ENCODE measurements at places on chromosomes 3 and 15. TPM values are rescaled to one million over a fixed set of nuclear protein-coding genes. Genes with fewer than 3 reads are reported as not detected.
A peak's percentile ranks its signal among the peaks of the same experiment; 100 is the strongest.

- no peak for DNase-seq
Measured at GRCh38 chr3:134840459-134840858, 45.4 kb downstream of the EPHB1 start.

DNA sequence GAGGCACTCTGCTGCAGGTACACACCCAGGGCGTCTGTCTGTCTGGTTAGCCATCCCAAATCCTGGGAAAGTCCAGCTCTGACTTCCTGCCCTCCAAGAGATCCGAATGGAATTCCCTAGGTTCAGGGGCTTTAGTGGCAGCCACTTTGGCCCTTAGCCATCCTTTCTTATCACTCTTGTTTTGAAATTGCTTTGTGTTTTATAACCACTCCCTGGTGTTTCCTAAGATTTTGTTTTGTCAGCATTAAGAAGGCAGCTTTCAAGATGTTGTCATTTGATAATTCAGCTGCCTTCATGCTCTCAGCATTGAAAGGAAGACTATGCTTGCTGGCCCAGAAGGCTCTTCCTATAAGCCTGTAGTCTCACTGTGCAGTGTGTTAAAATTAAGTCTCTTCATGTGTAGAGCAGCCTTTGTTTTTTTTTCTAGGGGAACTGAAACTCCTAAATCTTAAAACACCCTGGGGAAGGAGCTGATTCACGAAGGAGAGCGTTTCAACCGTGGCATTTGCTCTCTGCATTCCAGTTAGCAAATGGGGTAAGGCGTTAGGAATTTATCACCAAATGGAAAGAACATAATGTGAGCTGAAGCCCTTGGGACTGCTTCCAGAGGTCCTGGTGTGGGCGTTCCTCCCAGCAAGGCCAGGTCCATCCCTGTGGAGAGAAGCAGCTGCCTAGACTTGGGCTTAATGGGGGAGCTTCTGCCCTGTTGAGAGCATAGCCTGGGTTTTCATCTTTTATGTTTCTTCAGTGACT lies 14.2 kb upstream of the CLEC3B start:
- no peak for DNase-seq

GRCh38 chr15:101510212-101511197 lies 21.0 kb upstream of the PCSK6 start:
- DNase-seq, result peak; percentile 16

DNA sequence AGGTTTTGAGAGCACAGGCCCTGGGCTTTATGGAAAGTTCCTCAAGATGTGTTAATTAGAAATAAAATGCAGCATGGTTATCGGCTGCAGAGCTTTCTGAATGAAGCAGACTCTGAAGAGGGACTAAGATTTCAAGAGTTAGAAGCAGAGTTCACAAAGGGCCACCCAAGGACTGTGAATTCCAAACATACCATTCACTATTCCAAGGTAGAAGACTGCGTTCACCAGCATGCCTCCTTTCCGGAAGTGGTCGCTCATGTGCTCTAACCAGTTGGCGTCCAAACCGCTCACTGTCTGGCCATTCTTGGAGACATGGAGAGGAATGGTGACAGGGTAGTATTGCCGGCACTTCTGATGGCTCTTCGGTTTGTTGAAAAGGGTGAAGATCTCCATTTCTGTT lies 104.9 kb downstream of the OXNAD1 start:
- no peak for DNase-seq

GRCh38 chr3:99881121-99881524 lies 63.5 kb downstream of the CMSS1 start:
- no peak for DNase-seq

DNA sequence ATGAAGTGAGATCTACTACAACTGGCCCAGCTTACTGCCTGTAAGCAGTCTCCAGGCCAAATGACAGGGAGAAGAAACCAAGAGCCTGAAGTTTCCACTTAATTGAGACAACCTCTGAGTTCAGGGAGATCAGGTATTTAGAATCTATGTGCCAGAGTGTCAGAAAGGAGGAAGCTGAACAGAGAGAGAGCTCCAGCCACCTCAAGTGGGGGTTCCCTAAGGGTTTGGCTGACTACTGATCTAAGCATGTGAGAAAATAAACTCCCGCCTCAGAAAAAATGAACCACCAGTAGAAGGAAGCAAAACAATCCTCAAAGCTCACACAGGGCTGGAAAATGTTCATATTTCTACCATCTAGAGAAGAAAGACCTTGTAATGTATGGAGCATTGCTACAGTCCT lies 25.0 kb downstream of the ADAM10 start:
- no peak for DNase-seq

DNA sequence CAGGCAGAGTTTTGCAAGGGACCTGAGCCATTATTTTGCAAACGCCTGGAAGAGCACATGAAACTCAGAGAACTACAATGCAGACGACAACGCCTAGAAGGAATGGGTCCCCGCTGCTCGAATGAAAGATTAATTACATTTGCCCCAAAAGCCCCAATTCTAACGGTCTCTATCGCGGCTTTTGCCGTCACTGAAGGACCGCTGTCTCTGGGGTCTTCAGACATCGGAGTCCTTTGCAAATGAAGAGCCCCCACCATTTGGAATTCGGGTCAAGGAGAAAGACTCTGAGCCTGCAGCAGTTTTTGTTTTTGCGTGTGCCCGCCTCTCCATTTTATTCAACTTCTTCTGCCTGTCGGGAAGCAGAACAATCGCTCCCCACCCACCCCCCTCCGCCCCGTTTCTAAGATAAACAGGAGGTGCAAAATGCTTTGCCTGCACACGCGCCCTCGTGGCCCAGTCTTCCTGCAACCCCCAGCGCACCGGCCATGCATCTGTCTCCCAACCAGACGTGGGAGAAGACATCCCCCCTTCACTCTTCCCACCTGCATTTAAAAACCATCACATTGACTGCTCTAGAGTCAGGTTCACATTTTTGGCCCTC lies 13.5 kb downstream of the SOX2 start:
- no peak for DNase-seq

DNA sequence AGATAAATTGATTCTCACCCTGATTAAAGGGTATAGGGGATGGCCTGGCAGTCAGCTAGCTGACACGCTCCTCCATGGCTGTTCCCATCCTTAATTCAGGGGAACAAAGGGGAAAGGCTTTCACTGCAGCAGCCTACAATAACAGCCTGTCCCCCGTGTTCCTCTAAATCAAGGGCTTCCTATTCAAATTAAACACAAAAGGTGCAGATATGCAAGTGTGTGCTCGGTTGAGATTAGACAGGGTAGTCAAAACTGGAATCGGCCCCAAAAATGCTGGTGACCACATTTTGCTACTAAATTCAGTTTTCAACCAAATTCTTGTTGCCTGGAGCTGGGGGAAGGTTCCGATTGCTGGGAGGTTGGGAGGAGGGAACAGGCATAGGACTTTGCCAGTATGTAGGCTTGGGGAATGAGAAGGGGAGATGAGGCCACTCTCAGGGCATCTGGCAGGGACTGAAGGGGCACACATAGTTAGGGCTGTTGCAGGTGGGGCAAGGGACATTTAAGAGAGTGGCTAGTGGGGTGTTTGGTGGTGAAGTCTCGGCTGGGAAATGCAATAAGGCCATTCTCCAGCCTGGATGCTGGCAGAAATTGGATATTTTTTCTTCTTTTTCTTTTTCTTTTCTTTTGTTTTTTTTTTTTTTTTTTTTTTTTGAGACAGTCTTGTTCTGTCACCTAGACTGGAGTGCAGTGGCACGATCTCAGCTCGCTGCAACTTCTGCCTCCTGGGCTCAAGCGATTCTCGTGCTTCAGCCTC lies 32.9 kb upstream of the CTSH start:
- DNase-seq, result no peak

DNA sequence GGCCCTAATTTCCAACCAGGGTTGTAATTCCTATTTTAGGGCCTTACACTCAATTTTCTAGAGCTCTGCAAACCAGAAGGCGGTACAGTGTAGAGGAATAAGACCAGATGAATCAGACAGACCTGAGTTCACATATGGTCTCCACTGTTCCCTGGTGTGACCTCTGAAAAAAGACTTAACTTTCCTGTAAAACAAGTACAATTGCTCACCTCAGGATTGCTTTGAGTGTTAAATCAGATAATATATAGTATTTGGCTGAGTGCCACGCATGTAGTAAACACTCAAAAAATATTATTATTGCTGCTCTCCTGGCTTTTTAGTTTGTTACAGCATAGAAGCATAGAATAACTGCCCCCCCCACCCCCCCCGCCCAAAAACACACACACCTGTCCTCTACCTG lies 51.0 kb upstream of the STT3B start:
- DNase-seq, result no peak

DNA sequence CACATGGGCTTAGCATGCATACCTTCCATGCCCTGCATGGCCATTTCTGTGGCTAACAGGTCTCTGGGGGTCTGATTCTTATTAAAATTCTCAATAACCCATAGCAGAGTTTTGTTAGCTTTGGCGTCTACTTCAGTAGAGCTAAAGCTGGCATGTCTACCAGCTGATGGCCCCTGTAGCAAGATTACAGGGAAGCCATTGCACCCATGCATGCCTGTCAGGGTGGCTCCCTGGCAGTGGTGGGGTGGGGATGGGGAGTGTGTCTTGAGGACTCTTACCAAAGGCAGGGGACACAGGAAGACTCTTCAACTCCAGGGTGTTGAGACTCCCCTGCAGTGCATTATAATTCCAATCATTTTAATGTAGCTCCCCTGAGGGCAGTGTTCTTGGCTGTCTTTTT lies 4.7 kb downstream of the KY start:
- DNase-seq, result no peak

GRCh38 chr15:30043211-30043655 lies 39.5 kb upstream of the GOLGA8J start:
- no peak for DNase-seq

DNA sequence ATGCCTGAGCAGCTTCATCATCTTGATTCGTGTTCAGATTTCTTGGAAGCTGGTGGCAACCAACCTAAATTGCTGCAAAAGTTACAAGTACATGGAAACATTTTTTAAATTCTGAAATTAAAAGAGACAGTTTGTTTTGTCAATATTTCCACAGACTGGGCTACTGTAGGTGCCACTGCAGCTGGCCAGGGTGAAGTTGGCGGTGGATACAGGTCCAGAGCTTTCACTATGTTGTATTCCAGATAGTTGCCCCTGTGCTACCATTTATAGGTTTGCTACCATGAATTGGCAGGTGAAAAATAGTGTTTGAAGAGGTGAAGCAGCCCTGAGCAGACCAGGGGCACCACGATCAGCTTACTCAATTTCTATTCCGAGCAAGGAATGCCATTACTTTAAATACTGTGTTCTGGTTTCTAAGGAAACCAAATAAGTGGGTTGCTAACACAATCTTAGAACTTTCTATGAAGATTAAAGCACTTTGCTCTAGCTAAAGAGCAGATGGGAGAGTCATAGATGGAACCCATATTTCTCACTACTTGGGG lies 21.2 kb upstream of the SHC4 start:
- no peak for DNase-seq

GRCh38 chr15:64389036-64389435 lies 1.4 kb downstream of the TRIP4 start:
- DNase-seq, result no peak

GRCh38 chr15:99212406-99212805 lies 37.0 kb downstream of the TTC23 start:
- no peak for DNase-seq

GRCh38 chr3:142022381-142022780 lies 127.0 kb downstream of the TFDP2 start:
- DNase-seq, result no peak

GRCh38 chr3:160232014-160232413 lies 6.8 kb downstream of the C3orf80 start:
- no peak for DNase-seq

- no peak for DNase-seq
Measured at GRCh38 chr3:67788396-67788795, 134.0 kb upstream of the SUCLG2 start.

DNA sequence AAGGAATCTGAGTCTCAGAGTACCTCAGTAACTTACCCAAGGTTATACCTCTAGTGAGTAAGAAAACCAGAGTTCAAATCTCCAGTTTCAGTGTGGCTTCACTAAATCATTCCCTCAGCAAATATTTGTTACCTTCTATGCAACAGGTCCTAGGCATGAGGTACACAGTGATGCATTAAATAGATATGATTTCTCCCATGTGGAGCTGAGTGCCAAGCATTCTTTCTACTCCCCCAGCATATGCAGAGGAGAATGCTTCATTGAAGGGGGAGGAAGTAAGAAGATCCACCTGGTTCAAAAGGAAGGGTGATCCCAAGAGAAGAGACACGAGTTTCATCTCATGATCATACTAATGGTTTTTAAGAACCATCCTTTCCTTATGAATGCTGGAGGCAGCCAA lies 6.8 kb upstream of the MTHFS start:
- DNase-seq, result no peak

- DNase-seq, result no peak
Measured at GRCh38 chr15:45180201-45180600, 7.6 kb downstream of the SHF start.

DNA sequence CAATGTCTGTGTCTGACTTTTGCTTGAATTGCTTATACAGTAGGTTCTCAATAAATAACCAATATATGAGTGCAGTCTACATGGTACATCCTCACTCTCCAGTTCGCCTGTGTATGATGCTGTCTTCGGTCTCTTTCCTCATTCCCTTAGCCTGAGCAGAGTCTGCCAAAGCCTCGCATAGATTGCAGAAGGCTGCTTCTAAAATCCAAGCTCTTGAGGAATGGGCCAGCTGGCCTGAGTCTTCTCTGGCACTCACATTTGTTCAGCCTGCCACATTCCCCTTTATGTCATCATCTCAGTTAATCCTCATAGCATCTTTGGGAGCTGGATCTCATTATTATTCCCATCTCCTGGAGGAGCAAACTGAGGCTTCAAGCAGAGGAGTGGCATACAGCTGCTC lies 27.2 kb upstream of the ADAMTS7 start:
- DNase-seq, result no peak

GRCh38 chr3:81874738-81875137 lies 113.3 kb upstream of the GBE1 start:
- no peak for DNase-seq

DNA sequence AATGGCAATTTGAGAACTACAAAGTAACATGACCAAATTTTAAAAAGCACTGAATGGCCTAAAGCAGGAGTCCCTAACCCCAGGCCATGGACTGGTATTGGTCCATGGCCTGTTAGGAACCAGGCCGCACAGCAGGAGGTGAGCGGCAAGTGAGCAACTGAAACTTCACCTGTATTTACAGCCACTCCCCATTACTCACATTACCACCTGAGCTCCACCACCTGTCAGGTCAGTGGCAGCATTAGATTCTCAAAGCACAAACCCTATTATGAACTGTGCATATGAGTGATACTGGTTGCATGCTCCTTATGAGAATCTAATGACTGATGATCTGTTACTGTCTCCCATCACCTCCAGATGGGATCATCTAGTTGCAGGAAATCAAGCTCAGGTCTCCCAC lies 48.8 kb downstream of the SENP7 start:
- no peak for DNase-seq

GRCh38 chr3:158846803-158847451 lies 45.1 kb downstream of the MFSD1 start:
- no peak for DNase-seq

Gene MINAR1
- total RNA-seq, result 0.53 TPM

Gene CYP11A1
- total RNA-seq, result not detected

Gene LRRC15
- total RNA-seq, result not detected

Gene LNP1
- 2.0 TPM for total RNA-seq

Gene ECE2
- 0.18 TPM for total RNA-seq

Gene COLQ
- total RNA-seq, result 2.9 TPM

Gene NCEH1
- total RNA-seq, result 5.2 TPM

Gene RYR3
- not detected for total RNA-seq

Gene SEMA3F
- total RNA-seq, result 0.32 TPM

Gene TRAIP
- total RNA-seq, result 30.0 TPM

Gene ZPLD1
- not detected for total RNA-seq

Gene CRBN
- total RNA-seq, result 51.2 TPM

Gene CPB1
- not detected for total RNA-seq
